ENCODE measurements at places on chromosomes 4 and X. TPM values are rescaled to one million over a fixed set of nuclear protein-coding genes. Genes with fewer than 3 reads are reported as not detected.

The TCEAL6 gene
- not detected for total RNA-seq

The SMIM10L2A gene
- total RNA-seq: 0.20 TPM

The STIM2 gene
- 20.4 TPM for total RNA-seq

The STAP1 gene
- not detected for total RNA-seq

The SGMS2 gene
- 95.0 TPM for total RNA-seq

The NPY1R gene
- total RNA-seq: not detected

The PRR32 gene
- total RNA-seq: not detected

The SPARCL1 gene
- total RNA-seq: 60.4 TPM

The OFD1 gene
- total RNA-seq: 5.3 TPM

The TCEAL7 gene
- 5.3 TPM for total RNA-seq

The PAGE1 gene
- total RNA-seq: not detected

The NKX6-1 gene
- total RNA-seq: not detected

The RNF212 gene
- 0.20 TPM for total RNA-seq

The MTCP1 gene
- total RNA-seq: 3.7 TPM

The NPY2R gene
- not detected for total RNA-seq

The CDKL5 gene
- 1.9 TPM for total RNA-seq

The EFNB1 gene
- 184 TPM for total RNA-seq

Data from mammary microvascular endothelial cell (primary cell).